NCI-H774 (cell line): ENCODE measurements at places on chromosomes 3 and 15.

DNA sequence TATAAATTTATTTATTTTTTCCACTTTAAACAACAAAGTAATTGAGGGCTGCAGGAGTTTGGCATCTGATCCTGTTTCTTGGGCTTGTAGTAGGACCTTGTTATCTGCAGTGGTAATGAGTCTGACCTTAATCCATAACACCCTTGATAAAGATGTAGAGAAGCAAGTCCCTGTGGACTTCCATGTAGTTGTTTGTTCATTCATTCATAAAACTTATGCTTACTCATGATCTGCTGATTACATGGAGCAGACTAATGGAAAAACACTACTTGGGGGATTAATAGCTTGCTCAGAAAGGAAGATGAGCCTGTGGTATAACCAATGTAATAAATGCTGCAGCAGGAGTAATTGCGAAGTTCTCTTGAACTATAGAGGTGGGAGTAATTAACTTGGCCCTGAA, 271.5 kb upstream of the TBL1XR1 start:
- DNase-seq: no peak

DNA sequence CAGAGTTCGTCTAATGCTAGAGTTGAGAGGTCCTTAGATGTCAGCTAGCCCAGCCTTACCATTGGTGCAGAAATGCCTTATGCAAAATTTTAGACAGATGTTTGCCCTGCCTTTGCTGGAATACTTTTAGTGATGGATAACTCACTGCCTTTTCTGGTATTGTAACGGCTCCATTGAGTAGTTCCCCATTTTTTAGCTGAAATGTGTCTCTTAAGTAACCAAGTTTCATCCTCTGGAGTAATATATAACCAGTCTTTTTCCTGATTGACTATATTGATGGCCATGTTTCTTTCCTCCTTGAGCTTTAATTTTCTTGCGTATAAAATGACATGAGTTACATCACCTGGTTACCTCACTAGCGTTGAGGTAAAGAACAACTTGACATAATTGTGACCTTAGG, 45.0 kb downstream of the SNRK start:
- no peak for DNase-seq

GRCh38 chr15:68375716-68376220, 56.2 kb downstream of the ITGA11 start:
- no peak for DNase-seq

GRCh38 chr3:11717301-11717700, 73.6 kb upstream of the VGLL4 start:
- DNase-seq: no peak

GRCh38 chr15:89533861-89534544, 37.6 kb upstream of the RHCG start:
- no peak for DNase-seq

GRCh38 chr3:136787349-136787748, 31.6 kb upstream of the SLC35G2 start:
- DNase-seq: no peak

DNA sequence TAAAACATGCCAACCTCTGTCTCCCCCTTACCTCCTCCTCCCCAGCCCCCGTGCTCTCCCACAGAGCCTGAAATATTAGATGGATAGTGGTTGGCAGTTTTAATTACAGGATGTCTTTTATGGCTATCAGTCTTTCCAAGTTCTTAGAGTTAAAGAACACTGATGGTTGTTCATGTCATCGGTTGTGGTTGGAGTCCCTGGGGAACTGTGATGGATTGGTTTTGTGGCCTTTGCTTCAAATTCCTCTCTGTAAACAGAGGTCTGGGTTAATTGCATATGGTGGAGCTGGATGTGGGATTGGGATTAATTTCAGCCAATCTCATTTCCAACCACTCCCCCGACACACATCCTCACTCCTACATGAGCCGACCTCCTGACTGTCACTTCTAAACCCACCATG, 164.5 kb upstream of the PROK2 start:
- DNase-seq: no peak

GRCh38 chr3:195102609-195103467, 168.1 kb downstream of the XXYLT1 start:
- no peak for DNase-seq

DNA sequence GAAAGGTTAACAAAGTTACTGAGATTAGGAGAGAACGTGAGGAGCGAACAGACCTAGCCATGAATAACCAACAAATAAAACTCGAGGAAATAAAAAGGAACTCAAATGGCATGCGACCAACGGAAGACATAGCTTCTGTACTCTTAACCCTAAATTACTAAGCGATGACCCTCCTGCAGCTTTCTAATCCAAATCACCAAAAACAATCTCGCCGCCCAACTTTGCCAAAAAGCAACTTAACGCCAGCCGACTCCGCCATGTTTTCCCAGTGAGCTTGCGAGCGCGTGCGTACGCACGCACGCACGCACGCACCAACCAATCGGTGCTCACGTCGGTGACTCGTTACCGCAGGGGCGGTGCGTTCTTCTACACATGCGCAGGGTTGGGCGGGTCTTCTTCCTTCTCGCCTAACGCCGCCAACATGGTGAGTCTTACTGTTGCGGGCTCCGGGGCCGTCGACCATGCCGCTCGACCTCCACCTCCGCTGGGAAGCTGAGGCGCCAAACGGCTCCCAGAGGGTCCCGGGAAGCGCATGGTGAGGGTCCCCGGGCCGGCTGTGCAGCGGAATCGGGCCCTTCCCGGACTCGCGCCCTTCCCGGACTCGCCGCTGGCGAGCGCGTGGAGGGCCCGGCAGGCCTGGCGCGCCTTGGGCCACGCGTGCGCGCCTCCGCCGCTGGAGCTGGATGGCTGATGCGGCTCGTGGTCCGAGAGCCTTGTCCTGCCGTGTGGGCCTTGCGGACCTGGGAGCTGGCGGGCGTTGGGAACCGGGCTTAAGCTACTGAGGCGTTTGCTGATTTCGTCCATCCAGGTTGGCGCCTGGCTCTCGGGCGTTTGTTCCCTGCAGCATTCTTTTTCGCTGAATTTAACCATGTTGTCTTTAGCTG, at the start of gene RPL14:
Gene RPL14, plus strand, starts transcription at position 400 of the 884 bp plus-strand sequence. Its CDS starts 133 bp downstream, at position 533.
- peak; percentile 78 for DNase-seq

DNA sequence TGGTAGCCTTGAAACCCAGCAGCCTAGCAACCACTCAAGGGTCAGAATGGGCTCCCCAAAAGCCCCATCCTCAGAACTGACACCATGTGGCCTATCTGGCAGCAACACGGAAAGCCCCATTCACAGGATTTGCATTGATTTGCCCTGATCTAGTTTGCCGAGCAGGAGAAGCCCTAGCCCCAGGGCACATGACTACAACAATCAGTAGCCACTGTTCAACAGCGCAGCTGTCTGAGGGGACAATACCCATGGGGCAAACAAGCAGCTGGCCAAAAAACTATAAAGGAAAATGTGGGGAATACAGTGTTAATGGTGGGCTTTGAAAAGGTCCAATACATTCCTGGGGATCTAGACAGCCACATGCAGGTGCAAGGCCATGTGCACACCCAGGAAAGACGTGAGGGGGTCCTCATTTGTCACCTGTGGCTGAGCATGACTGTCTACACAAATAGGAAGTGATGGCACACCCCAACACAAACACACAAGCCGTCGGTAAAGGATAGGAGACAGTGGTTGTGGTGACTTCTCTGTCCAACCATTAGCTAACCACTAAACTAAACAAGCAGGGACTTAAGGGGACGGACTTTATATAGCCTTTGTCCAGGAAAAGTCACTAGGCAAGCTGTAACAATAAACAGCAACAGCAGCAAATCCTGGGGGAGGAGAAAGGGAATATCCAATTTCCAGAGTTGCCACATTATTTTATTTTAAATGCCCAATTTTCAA, 113.7 kb downstream of the LRIG1 start:
- no peak for DNase-seq

- no peak for DNase-seq
Measured at GRCh38 chr3:37943631-37944314, 46.8 kb upstream of the VILL start.

- no peak for DNase-seq
Measured at GRCh38 chr15:60096157-60096556, 92.0 kb downstream of the FOXB1 start.

GRCh38 chr3:177119829-177120228, 77.5 kb downstream of the TBL1XR1 start:
- no peak for DNase-seq

GRCh38 chr3:67415511-67415910, 238.9 kb downstream of the SUCLG2 start:
- DNase-seq: no peak

- no peak for DNase-seq
Measured at GRCh38 chr3:104885214-104885814, 481.4 kb upstream of the ALCAM start.

DNA sequence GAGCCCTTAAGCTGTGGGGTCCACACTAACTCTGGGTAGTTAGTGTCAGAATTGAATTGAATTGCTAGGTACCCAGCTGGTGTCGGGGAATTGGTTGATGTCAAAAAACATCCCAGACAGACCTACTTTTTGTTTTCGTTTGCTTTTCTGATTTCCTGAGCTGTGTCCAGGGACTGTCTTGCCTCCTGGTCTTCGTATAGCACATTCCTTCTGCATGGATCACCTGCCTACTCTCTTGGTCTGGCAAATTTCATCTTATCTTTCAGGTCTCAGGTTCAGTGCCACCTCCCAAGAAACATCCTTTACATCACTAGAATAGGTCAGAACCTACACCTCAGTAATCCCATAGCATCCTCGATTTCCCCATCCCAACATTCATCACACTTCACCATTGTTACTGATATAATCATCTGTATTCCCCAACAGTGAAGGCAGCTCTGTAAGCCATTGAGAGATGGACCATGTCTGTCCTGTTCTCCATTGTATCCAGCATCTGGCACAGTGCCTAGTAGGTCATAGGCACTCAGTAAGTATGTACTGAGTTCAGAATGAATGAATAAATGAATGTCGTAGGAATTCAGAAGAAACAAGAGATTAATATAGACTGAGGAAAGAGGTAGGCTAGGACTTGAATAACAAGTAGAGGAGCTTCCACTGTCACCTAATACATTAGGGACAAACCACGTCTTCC, 81.2 kb downstream of the ANP32A start:
- no peak for DNase-seq

GRCh38 chr3:57959423-57960173, 48.6 kb upstream of the FLNB start:
- no peak for DNase-seq

DNA sequence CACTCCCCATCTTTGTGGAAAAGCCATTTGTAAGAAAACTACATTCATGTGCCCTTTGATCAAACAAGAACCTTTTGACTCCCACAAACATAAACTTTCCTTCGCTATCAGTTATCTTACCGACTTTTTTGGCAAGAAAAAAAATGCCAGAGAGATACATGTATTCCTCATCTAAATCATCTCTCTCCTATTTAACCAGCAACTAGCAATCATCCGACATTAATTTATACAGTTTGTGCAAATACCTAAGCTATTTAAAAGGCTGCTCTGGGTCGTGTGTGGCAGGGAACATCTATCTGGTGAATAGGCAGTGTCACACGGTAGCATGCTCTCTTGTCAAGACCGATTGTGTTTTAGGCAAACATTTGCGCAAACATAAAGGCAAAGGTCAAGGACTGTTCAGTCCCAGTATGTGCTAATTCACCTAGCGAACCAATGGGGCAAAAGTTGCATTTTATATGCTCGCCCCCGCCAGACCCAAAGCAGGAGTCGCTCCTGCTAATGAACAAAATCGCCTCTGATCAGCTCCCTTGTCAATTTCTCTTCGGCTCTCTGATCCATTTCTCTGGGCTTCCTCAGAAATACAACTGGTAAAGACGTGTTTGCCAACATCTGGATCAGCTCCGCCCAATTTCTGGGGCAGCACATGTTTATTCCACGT, 37.7 kb downstream of the ZIC4 start:
- DNase-seq: no peak

GRCh38 chr3:164186095-164186494, 892.2 kb downstream of the SI start:
- DNase-seq: no peak

DNA sequence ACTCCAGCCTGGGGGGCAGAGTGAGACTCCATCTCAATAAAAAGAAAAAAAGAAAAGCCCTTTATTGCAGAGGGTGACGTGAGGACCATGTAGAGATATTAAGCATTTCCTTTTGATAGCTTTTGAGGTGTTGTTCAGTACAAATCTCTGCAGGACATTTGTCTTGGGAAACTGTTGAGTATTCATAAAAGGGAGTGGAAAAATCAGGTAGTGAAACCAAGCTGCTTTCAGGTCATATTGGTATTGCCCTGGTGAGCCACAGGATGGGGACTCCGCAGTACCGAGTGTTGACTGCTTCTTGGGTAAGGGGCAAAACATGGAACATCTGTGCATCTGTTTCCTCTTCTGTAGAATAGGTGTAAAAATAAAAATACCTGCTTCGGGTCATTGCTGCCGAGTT, 9.9 kb downstream of the ITPR1 start:
- DNase-seq: no peak

DNA sequence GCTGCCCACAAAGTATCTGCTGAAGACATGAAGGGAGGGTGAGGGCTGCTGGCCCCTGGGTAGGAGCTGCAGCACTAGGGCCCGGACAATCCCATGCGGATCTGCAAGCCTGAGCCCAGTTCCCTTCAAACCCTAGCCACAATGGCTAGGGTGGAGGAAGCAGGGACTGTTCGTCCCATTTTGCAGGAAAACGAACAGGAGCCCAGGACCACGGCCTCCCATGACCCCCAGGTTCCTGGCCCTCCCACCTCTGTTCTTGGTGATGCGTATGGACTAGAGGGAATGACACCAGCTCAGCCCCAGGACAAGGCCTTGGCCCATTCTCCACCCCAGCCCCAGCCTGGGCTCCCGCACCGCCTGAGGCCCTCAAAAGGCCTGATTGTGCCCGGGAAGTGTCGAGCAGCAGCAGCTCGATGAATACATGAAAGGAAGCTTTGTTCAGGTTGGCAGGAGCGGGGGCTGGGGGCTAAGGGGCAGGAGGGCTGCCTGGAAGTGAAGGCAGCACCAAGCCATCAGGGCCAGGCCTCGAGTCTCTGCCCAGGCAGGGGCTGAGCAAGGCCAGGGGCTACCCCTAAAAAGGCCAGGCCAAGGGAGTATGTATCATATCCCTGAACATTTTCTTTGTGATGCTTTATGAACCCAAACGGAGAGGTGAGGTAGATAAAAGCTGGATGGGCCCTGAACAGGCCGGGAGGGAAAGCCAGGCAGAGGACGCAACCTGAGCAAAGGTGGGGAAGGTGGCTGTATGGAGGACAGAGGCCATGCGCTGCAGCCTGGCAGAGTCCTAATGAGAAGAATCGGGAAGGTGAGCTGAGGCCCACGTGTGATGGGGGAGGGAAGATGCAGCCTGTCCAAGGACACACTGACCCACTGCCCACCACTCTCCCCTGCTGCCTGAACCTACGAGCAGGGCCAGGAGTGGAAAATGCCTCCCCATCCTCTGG, 12.2 kb downstream of the SEMA7A start:
- no peak for DNase-seq

DNA sequence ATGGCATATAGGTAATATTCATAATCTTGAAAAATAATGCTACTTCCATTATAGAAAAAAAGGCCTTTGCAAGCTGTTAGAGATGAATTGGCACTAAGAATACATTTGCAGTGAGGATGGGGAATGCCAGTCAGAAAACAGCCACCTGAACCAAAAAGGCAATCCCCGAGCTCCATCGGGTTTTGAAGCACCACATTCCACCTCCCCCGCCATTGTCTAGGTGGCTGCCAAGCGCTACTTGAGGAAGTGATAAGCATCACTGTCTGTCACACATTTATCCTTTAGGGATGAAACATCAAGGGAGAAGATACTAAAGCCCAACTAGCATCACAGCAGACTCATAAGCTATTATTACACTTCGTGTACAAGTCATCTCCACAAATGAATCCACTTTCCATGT, 112.8 kb downstream of the OSBPL10 start:
- no peak for DNase-seq

- DNase-seq: no peak
Measured at GRCh38 chr15:101369676-101370075, 74.6 kb upstream of the SNRPA1 start.
